ENCODE measurements at places on chromosomes 4 and X.
A peak's percentile ranks its signal among the peaks of the same experiment; 100 is the strongest.

GRCh38 chr4:139015948-139016471 lies 429 bp downstream of the NOCT start:
- peak; percentile 51 for DNase-seq

DNA sequence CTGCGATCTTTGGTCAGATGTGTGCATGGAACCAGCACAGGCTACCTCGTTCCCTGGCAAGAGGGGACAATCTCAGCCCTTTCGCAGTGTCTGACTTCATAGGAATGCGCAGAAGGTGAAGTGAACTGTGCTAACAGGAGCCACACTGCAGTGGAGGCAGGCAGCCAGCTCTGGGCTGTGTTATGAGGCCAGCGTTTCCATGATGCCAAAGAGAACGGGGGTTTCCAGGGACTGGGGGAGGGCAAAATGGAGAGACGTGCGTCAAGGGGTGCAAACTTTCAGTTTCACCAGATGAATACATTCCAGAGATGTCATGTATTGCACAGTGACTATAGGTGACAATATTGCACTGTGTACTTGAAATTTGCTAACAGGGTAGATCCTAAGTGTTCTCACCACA lies 30.4 kb downstream of the CLDN34 start:
- no peak for DNase-seq

GRCh38 chrX:15525664-15526416 lies 25.2 kb downstream of the BMX start:
- no peak for DNase-seq

GRCh38 chr4:28822163-28822562 lies 1898.0 kb upstream of the PCDH7 start:
- DNase-seq, result no peak

GRCh38 chrX:53133400-53133799 lies 39.5 kb downstream of the KANTR start:
- no peak for DNase-seq

GRCh38 chr4:151717314-151717713 lies 43.5 kb downstream of the GATB start:
- no peak for DNase-seq

Data from suppressor macrophage treated with lipopolysaccharide for 4 hours (primary cell).